Forelimb muscle (tissue), 1 donor: ENCODE measurements at places on chromosomes 4 and X.

DNA sequence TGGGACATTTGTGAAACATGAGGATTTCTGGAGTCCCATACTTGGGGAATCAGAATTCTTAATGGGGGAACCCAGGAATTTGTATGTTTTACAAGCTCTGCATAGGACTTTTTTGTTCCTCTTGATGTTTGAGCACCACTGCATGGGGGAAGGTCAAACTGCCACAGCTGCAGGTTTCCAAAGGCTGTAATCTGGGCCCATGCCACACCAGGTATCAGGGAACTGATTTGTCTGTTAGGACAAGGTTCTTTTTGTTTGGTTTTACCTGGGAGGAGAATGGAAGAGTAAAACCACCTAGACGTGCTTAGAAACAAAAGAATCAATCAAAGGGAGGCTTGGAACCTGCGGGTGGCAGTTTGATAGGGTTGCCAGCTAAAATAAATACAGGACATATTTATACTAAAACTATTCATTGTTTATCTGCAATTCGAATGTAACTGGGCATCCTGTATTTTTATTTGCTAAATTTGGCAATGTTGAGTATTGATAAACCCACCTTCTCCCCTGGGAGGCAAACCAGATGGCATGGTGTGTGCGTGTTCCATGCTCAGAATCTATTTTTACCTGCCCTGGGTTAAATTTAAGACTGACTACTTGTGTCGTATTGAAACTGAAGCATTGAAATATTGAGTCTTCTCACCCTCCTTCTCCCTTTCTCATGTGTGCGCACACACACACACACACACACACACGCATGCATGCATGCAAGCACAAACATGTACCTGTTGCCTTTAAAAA lies 63.7 kb downstream of the TMEM164 start:
- DNase-seq = no peak

- DNase-seq = no peak
These were observed 9.7 kb upstream of the ATP10D start for GRCh38 chr4:47475411-47475810.

GRCh38 chrX:19272452-19272851 lies 71.3 kb upstream of the PDHA1 start:
- no peak for DNase-seq

DNA sequence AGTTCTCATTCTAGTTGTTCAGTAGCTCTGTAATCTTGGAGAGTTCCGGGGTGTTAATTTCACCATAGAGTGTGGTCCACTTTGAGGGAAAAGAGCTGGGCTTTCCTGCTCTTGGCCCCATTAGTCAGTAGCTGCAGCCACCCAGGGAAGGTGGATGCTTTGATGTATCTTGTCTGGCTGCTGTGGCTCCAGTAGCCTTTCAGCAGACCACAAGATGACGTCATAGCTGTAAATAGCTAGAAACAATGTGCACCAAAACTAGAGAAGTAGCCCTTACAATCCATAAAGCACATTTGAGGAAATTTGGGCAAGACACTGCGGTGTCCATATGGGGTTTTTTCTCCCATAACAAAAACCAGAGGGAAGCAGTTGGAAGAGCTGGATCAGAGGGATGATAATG lies 32.9 kb upstream of the PRPS2 start:
- DNase-seq = no peak

- no peak for DNase-seq
These were observed 33.4 kb downstream of the C4orf54 start for GRCh38 chr4:99624141-99624719.
